ENCODE measurements at places on chromosomes 1 and 21.

- no peak for DNase-seq
These were observed 2.6 kb upstream of the RNF2 start for GRCh38 chr1:185042737-185043136.

- DNase-seq, result no peak
These were observed 394.4 kb upstream of the VAMP3 start for GRCh38 chr1:7376676-7377075.

- DNase-seq, result peak; percentile 49
These were observed 3.3 kb downstream of the CNST start for GRCh38 chr1:246569248-246570238.

DNA sequence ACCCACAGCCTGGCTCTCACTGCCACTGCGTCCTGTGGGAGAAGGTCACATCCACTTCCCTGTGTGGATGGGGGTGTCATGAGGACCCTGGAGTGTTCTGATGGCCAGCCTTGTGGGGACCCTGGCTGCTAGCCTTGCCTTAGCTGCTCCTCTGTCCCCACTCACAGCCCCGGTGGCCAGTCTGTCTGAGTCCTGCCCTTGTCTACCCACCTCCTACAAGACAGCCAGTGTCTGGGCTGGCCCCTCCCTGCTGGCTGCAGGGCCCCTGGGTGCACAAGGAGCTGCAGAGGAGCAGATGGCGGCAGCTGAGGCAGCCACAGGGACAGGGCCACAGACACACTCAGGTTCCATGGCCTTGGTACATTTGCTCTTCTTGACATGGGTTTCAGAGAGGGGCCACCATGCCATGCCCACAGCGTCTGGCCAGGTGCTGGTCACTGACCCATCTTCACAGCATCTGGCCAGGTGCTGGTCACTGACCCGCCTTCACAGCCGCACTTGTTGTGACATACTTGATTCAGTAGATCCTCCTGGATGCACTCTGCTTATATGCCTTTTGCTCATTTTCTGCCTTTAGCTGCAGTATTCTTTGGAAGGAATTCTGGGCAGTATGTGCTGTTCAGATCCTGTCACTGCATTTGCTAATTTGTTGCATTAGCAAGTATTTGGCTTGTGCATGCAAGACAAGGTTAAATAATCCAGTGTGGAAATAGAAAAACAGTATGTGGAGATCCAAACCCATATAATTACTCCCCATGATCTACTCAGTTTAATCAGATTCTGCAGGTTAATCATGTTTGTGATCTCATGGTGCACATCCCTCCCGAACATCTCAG, 157.8 kb downstream of the PCBP3 start:
- DNase-seq, result no peak

DNA sequence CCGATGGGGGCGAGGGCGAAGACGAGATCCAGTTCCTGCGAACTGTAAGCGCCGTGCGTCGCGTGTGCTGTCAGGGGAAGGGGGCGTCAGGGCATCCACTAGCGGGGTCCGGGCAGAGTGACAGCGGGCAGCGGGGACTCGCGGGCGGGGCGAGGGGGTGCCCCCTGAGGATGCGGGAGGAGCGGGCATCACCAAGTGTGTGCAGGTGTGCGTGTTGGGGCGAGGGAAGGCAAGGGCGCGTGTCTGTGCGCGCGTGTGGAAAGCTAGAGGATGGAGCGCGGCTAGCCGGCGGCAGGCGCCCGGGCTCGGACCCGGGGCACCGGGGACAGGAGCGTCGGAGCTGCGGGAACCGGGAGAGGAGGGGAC, 525 bp downstream of the RYR2 start:
- no peak for DNase-seq

DNA sequence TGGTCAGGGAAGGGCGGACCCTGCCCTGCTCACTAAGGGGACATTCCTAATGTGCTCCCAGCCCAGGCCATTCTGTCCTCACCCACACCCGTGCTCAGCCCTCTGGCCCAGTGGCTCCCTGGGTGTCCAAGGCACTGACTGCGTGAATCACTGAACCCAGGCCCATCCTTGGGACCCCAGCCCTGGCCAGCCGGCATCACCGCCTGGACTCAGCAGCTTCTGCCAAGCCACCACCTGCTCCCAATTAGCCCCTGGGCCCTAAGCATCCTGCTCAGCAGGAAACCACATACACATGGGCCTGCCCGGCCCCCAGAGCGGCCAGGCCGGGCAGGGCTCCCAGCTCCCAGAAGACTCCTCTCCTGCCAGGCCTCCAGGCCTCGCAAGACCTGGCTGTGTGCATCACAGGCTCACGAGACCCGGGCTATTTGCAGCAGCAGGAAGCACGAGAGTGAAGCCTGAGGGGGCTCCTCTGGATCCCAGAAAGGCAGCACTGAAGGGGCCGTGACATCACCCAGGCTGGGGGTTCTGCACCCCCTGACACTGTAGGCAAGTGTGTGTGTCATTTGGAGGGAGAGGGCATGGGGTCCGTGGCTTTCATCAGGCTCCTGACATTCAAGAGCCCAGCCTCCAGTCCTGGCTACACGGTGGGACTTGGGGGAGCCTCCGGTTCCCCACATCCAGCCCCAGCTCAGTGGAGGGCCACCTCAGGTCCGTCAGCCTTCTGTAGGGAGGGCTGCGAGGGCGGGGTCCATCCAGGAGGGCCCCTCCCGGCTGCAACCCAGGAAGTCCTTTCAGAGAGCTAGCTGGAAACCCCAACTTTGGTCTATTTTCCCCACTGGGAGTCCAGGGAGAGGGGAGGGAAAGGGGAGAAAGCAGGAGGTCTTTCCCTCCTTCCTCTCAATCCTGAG, 1.6 kb downstream of the MFAP2 start:
- DNase-seq, result peak; percentile 71

GRCh38 chr1:232355162-232356006, 274.5 kb downstream of the SIPA1L2 start:
- no peak for DNase-seq

- peak; percentile 40 for DNase-seq
These were observed 75.8 kb downstream of the RGL1 start for GRCh38 chr1:183880531-183881243.

GRCh38 chr1:235910357-235911299, 43.9 kb upstream of the LYST start:
- peak; percentile 98 for DNase-seq
